D341Med (cell line): ENCODE measurements at places on chromosomes 4 and X.

DNA sequence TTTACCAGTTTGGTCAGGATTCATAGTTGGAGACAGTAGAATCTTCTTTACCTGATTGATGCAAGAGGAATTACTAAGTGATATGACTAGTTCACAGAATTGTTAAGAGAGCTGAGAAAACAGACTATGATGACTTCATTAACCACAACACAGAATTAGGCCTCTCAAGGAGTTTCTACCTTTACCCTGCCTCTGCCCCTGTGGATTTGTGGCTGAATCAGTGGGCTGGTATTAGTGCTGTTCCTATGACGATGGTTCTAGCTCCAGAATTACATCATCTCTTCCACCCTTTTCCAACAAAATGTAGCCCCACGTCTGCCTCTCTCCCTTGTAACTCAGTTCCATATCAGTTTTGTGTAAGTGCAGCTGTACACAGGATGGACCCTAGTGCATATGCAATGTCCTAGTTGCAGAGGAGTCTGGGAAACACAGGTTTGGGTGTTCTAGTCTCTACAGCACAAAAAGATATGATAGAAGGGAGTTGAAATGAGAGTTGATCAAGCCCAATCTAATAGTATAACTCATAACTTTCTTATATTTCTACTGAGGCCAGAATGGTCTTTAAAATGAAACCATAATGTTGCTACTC is 99.3 kb downstream of the ANXA5 start:
- DNase-seq: no peak

DNA sequence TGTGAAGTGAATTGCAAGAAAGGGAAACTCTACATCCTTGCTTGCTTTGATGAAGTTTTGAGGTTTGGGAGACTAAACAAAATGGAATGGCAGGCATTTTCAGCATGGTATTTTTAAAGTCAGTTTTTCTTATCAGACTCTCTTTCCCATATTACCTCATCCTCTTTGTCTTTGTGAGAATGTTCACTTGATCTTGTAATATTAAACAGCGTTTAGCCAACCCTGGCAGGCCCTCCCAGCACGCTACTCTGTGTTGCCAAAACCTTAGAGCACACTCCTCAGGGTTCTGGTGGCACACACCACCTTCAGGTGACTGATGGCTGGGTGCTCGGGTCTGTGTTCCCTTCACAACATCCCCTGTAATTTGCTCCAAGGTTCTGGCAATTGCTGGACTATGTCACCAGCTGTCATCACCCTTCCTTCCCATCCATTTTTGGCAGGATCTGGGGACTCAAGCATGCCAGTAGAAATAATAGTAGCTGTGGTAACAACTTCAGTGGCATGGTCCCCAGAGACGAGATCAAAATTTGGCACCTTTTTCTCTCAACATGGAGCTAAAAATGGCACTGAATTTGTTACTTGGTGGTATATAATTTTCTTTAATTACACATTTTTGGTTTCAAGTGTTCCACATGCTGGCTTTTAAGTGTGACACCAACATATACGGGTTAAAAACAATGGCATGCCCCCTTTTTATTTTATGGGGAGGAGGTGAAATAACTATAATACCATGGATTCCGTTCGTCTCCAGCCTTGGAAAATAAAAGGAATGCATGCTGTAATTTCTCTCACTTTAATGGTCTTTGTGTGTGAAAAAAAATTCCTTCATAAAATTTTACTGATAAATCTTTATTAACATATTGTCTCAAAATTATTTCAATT is 273.1 kb downstream of the DCTD start:
- DNase-seq: no peak

GRCh38 chr4:15535599-15535998 is 65.9 kb downstream of the CC2D2A start:
- DNase-seq: no peak

DNA sequence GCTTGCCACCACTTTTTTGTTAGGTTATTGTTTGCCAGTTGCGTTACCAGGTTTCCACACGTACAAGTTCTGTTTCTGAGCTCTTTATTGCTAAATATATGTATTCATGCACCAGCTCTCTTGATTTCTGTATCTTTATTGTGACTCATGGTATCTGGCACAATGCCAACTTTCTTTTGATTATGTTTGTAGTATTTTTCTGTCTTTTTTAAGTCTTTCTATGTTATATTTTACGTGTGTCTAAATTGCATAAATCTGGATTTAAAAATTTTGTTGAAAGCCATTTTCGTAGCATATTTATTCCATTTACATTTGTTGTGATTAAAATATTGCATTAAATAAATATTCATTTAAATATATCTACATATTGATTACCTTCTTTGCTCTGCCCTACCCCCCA is 73.8 kb downstream of the KDM6A start:
- DNase-seq: no peak

- no peak for DNase-seq
These were observed 54.9 kb upstream of the MTM1 start for GRCh38 chrX:150513544-150513943.

- no peak for DNase-seq
These were observed 19.8 kb upstream of the GBA3 start for GRCh38 chr4:22672944-22673343.

DNA sequence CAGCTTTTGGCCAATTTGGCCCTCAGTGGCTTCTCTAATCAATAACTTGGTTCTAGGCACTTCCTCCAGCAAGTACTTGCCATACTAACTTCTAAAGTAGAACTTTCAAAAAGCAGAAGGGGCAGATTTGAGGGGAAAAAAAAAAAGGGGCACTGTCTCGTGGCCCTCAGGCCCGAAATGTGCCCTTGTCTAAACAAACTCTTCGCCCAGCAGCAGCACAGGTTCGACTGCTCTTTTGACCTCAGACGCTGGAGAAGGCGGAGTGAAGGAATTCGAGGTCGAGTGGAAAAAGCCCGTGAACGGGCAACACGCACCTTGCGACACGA is 775 bp downstream of the GRPEL1 start:
- DNase-seq: no peak

DNA sequence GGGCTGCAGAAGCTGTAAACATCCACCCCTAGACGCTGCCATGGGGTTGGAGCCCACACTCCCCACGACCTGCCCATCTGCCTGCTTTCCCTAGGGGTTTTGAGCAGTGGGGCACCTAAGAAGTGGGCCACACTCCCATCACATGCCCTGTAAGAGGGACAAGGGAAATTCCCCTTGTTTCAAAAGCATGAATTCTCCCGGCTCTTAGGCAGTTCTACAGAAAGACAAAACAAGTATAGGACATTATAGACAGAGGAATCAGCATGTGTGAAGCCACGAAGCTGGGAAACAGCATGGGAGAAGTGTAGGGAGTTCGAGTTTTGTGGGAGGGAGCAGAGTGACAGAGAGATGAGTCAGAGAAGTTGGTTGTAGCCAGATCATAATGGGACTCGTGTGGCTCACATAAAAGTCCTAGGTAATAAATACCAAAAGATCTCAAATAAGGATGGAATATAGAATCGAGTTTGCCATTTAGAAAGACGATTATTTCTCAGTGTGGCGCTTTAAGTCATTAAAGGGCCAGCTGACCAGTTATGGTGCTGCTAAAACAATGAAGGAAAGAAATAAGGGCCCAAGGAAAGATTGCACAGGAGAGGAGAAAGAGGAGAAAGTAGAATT is 23.9 kb downstream of the APOO start:
- DNase-seq: no peak

DNA sequence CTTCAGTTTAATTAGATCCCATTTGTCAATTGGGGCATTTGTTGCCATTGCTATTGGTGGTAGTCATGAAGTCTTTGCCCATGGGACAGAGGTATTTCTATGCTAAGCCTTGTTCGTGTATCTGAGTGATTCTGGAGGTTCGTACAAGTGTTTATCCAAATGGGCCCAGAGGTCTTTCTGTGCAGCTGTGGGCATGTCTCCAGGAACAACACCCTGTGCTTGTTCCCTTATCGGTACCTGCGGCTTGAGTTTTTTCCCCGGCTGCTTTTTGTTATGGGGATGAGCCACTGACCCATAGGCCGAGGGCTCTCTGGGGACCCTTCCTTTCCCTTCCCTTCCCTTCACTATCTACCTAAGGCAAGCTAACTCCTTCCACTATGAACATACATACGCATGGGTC is 81.4 kb upstream of the WDR1 start:
- peak; percentile 0 for DNase-seq

DNA sequence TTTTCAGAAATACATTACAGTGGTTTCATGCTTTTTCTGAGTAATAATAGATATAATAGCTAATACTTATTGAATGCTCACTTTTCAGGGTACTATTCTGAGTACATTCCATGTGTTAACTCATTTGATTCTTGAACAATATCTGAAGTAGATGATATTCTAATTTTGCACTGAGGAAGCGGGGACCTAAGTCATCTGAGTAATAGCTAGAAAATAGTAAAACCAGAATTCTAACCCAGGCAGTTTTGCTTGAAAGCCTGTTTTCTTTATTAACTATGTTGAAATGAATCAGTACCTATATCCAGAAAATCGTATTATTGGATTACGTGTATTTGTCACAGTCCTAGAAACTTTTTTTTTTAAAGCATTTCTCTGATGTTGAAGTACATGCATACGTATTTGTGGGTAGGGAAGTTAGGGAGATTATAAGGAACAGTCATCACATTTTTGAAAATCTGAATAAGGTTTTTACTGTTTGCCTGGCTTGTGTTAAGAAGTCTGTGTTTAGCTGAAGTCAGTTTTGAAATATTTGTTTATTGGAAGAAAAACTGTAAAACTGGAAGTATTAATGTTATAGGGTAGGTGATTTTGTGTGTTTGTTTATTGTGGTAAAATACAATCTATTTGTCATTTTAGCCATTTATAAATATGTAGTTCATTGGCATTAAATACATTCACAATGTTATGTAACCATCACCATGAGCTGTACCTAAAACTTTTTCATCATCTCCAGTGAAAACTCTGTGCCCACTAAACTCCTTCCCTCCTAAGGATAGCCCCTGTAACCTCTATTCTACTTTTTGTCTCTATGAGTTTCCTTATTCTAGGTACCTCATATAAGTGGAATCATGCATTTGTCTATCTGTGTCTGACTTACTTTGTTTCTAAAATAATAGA is 55.3 kb downstream of the FIP1L1 start:
- no peak for DNase-seq

- DNase-seq: no peak
These were observed 101.6 kb upstream of the OTUD4 start for GRCh38 chr4:145281951-145282350.

DNA sequence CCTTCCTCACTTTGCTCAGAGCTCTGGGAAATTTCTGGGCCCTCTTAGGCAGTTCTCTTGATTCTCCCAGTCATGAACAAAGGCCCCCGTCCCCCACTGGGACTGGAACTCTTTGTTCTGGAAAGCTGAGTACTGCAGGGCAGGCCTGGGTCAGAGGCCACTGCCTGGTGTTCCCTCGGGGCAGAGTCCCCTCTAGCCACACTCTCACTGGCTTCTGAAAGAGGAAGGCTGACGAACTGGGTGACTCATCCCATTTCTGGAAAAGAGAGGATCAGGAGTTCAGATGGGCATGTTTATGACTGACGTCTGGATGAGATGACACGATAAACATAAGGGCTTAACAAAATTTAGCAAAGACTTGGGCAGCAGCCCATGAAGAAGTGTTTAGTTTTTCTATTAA is 47.7 kb downstream of the DDX3X start:
- no peak for DNase-seq

- no peak for DNase-seq
These were observed 3.1 kb upstream of the FGF16 start for GRCh38 chrX:77444075-77444474.

GRCh38 chr4:176927664-176928063 is 134.9 kb upstream of the VEGFC start:
- DNase-seq: no peak

DNA sequence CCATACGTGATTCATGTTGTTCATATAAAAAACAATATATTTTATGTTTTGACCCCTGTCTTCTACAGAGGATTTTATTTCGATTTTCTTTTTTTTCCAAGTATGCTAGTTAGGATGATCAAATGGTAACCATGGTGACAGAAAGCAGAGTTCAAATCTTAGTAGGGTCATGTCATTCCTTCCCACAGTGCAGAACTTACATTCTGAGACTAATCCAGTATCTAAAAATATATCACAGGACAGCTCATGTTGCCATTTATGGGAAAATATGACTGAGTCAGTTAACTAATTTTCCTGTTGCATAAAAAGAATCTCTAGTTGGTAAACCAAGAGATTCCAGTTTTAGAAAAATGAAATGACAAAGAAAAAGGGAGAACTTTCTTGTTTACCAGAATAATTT is 209.5 kb downstream of the PARM1 start:
- DNase-seq: no peak

DNA sequence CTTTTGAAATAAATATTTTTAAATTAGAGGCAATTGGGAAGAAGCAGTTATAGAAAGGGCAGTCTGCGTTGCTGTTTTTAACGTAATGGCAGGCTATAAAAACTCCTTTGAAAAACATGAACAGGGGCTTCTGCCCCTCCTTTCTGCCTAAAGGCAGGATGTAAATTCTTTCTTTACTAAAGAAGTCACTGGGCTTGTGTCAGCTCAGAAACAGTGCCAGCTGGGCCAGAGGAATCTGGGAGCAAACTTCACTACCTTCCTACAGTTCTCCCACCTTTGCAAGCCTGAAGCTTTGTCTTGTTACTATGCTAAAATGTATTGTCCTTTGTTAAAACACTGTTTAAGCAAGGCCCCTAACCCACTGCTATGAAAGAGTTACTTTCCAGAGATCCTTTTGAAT is 1664.8 kb downstream of the RPA4 start:
- no peak for DNase-seq

DNA sequence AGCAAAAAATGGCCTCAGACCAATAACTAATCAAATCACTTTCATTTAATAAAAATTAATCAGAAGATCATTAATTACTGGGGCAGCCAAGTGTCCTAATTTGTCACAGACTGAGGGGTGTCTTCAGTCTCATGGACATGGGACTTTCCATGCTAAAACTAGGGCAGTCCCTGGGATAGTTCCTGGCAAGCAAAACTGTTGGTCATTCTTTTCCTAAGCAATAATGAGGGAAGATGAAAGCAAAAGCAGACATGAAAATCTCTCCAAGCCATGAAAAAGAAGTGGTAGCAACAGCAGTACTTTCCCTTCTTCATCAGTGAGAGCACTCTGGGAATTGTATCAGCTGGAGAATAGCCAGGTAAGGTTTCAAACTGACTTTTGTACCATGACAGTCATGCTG is 3.7 kb upstream of the ANTXR2 start:
- DNase-seq: no peak

GRCh38 chr4:40379248-40379647 is 44.1 kb downstream of the CHRNA9 start:
- DNase-seq: no peak

- no peak for DNase-seq
These were observed 66.3 kb downstream of the GAB1 start for GRCh38 chr4:143402776-143403552.

- no peak for DNase-seq
These were observed 1328.3 kb downstream of the C4orf33 start for GRCh38 chr4:130424211-130424610.
